ENCODE measurements at places on chromosomes 13 and 19. TPM values are rescaled to one million over a fixed set of nuclear protein-coding genes. Genes with fewer than 3 reads are reported as not detected.

GRCh38 chr13:76229281-76229680 is 593.2 kb downstream of the LMO7 start:
- H3K27me3 ChIP-seq, result no peaks in the 10 kb centered on the region
- H3K4me1 ChIP-seq, result no peaks in the 10 kb centered on the region
- H3K27ac ChIP-seq, result no peak overlapping the region
- no peaks in the 10 kb centered on the region for H3K36me3 ChIP-seq
- DNase-seq, result no peak

DNA sequence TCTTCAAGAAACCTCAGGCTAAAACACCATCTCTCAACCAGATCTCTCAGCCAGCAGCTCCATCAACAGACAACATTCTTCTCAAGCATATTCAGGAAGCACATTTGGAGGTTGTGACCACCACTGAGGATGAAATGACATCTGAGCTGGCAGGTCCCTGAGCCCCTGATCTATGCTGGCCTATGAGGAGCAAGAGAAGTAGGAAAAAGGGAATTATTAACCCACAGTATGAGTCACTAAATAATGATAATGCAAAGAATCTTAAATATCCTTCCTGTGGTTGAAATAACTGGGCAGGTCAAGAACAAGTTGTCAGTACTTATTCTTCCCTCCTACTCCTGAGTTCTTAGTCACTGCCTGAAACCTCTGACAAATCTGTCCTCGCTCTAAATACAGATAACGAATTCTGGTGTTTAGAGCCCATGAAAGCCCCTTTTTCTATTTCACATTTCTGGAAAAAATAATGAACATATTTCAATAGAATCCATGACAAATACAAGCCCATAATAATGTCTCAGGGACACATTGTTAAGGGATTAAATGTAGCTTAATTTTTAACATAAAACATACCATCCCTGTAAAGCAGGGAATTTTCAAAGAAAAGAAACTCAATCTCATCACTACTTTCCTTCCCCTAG is 225.8 kb upstream of the IRS2 start:
- H3K4me3 ChIP-seq, result no peak overlapping the region
- H3K4me1 ChIP-seq, result no peaks in the 10 kb centered on the region
- H3K36me3 ChIP-seq, result no peaks in the 10 kb centered on the region
- H3K27ac ChIP-seq, result no peak overlapping the region

The LILRB1 gene
- 0.94 TPM for total RNA-seq

- no peaks in the 10 kb centered on the region for H3K27me3 ChIP-seq
- no peak overlapping the region for H3K27ac ChIP-seq
- no peaks in the 10 kb centered on the region for H3K4me1 ChIP-seq
- H3K4me3 ChIP-seq, result no peak overlapping the region
- DNase-seq, result no peak
Measured at GRCh38 chr19:8080832-8081231, 28.3 kb downstream of the CCL25 start.

GRCh38 chr13:100443998-100444328 is 144.6 kb downstream of the GGACT start:
- no peak overlapping the region for H3K27ac ChIP-seq
- H3K27me3 ChIP-seq, result no peaks in the 10 kb centered on the region
- H3K4me3 ChIP-seq, result no peak overlapping the region
- DNase-seq, result no peak
- H3K4me1 ChIP-seq, result no peaks in the 10 kb centered on the region

The SPACA6 gene
- 2.7 TPM for total RNA-seq

- H3K4me3 ChIP-seq, result no peak overlapping the region
- no peak overlapping the region for H3K27ac ChIP-seq
- no peaks in the 10 kb centered on the region for H3K27me3 ChIP-seq
- DNase-seq, result no peak
- H3K36me3 ChIP-seq, result no peaks in the 10 kb centered on the region
- no peaks in the 10 kb centered on the region for H3K4me1 ChIP-seq
Measured at GRCh38 chr13:44609137-44609536, 33.0 kb upstream of the TSC22D1 start.

DNA sequence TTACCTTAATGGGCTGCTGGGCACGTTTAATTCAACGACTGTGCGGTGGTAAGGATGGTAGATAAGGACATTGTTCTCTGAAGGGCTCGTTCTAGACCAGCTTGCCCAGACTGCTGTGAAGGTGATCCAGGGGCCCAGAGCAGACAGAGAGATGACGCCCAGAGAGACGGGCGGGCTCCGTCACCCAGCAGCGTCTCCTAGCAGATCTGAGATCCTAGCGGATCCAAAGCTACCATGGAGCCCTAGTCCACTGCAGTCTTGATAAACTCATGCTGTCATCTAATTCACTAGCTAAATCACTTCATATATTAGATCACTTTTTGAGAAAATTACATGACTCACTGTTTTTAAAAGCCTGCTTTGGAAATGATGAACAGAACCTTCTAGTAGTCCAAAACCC is 21.5 kb downstream of the COL4A2 start:
- no peaks in the 10 kb centered on the region for H3K36me3 ChIP-seq
- no peaks in the 10 kb centered on the region for H3K27me3 ChIP-seq
- no peak overlapping the region for H3K27ac ChIP-seq
- no peak overlapping the region for H3K4me3 ChIP-seq
- DNase-seq, result no peak
